Astrocyte of the cerebellum (primary cell): ENCODE measurements at places on chromosomes 3 and 15.

- DNase-seq, result no peak
These were observed 885 bp upstream of the LSG1 start for GRCh38 chr3:194672876-194673275.

- DNase-seq, result no peak
These were observed 104.2 kb upstream of the SPRED1 start for GRCh38 chr15:38148471-38148870.

GRCh38 chr15:85412956-85413854 lies 32.8 kb downstream of the AKAP13 start:
- peak; percentile 69 for DNase-seq

- no peak for DNase-seq
These were observed 86.2 kb upstream of the PIAS1 start for GRCh38 chr15:67967871-67968431.
